Germinal center (tissue), 1 donor: ENCODE measurements at places on chromosomes 2 and 18.

DNA sequence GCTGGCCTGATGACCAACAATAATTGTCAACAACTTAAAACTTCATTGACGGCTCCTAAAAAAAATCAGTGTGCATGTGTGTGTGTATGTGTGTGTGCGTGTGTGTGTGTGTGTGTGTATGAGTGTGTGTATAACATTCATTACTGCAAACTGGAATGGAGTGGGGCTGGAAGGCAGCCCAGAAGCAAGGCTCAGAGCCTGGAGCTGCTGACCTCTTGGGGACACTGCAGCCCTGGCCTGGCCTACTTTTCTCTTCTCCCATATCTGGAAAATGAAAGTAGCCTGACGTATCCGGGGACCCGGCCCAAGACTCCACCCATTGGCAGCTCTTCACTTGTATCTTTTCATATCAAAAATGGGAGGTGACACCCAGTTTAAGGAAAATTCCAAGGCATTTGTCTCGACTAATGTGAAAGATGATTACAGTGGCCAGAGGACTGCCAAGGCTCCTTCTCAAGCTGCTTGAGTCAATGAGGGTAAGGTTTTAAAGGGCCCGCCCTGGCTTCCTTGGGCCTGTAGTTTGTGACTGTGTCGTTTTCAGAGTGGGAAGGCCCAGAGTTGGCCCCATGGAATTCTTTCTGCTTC is 72.4 kb upstream of the IL1R1 start:
- DNase-seq: no peak

DNA sequence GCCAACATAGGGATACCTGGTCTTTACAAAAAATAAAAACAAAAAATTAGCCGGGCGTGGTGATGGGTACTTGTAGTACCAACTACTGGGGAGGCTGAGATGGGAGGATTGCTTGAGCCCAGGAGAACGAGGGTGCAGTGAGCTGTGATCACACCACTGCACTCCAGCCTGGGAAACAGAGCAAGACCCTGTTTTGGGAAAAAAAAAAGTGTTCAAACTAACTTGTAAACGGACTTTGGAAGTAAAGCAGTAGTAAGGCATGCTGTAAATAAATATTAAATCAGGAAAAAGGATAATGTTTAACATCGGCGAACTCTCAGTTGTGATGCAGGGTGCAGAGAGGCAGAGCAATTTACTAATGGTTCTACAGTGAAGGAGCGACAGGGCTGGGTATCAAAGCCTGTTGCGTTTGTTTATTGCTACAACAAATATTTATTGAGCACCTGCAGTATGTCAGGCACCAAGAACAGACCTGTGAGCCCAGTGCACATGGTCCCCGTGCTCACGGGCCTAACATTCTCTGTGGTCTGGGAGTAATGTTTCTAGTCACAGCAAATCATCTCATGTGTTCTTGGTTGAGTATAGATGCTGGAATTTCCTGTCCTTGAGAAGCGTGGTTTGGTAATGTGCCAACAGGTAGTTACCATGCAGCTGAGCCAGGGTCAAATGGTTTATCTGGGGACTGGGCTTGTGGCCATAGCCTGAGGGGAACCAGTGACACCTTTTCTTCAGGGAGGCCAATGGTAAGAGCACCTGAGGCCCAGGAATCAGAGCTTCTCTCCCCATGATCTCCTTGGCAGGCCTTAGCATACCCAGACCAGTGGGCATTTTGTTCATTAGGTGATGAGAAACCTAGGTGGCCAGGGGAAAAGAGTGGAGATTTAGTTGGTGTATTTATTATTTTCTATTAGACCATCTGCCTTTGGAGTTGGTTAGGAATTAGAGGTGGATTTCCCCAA is 27.9 kb upstream of the GREB1 start:
- no peak for DNase-seq

- no peak for DNase-seq
These were observed 4.9 kb downstream of the TUBB6 start for GRCh38 chr18:12312976-12313375.

DNA sequence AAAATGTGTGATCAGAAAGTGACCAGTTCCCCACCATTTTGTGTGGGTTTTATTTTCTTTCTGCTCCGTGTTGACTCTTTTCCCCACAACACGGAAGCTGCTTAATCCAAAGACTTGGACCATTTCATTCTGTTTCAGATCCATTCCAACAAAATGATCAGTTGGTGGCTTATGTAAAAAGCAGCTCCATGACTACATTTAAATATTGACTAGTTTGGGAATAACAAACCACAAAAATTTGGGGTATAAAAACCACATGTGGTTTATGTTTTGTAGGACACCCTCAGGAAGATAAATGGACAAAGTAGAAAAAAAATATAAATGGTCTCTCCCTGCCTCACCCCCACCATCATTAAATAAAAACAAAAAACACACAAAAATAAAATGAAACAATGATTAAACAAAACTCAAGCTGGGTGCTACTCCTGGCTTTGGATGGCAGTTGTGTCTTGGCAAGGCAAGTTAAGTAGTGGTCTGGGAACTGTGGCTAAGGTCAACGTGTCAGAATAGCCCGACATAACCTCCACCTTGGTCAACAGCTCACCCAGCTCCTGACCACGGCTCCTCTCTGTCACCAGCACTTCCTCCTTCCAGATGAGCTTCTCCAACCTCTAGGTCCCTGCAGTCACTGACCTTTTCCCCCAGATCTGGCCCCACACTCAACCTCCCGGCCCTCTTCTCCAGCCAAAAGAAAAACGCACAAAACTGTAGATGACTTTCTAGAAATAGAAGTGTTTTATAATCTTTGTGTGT is 12.8 kb upstream of the WIPF1 start:
- DNase-seq: no peak

GRCh38 chr2:16243411-16243996 is 303.2 kb downstream of the MYCN start:
- DNase-seq: no peak

DNA sequence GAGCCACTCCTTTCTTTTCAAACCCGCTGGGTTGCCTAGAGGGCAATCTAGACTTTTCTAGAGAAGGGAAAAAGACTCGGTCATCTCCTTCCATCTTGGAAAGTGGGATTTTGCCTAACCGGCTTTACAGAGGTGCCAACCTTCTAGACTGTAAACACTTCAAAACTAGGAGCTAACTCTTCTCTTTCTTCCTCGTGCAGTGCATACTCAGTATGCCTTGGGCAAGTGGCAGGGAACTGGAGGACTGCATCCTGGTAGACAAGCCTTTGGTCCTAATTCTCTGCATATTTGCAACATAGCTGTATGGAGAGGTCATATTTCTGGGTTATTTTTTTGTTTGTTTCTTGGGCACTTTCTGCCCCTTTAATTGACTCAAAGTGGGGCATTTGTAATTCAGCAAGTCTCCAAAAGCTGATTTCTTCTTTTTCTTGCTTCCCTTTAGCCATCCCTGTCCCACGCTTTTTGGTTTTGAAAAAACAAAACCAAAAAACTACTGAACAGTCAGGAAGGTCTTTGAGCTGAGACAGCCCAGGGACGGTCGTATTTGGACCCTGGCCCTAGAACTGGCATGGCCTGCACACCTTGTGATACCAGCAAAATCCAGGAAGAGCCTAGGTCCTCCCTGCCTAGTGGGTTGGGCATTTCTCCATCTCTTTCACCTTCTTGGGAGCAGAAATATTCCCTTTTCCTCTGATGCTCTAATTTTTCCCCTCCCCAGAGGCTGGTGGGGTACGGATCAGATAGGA is 5.8 kb upstream of the GATA6 start:
- no peak for DNase-seq

DNA sequence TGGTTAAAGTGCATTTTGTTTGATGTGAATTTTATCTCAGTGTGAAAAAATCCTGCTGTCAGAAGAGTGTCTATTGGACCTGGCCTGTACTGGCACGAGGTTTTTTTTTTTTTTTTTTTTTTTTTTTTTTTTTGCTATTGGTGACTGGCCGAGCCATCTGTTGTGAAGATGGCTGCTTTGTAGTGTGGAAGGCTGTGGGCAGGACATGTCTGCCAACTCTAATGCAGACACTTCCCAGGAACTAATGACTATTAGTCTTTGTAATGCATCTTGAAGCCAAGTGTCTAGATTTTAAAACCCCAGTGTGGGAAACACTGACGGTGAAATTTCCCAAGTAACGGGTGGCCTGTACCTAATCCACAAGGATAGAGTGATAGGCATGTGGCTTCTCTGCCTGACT is 34.3 kb downstream of the ZAP70 start:
- DNase-seq: no peak

DNA sequence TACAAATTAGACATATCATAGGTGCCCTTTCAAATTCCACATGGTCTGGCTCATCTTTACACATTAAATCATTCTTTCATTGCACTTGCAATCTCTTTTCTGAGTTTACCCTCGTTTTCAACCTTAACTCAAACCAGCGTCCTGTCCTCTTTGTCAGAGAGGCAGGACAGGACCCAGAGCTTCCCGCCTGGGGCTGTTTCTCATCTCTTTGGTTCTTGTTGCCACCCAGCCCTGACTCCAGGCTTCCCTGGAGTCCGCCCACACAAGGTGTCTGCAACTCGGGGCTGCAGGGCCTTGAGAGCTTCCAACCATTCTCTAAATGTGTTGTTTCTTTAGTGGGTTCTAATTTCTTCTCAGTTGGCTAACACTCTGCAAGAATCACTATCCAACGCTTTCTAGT is 24.4 kb downstream of the RBMS1 start:
- DNase-seq: no peak

GRCh38 chr2:48651158-48651790 is 33.6 kb downstream of the GTF2A1L start:
- no peak for DNase-seq

- DNase-seq: no peak
These were observed 54.0 kb upstream of the PPP1CB start for GRCh38 chr2:28697602-28698149.

DNA sequence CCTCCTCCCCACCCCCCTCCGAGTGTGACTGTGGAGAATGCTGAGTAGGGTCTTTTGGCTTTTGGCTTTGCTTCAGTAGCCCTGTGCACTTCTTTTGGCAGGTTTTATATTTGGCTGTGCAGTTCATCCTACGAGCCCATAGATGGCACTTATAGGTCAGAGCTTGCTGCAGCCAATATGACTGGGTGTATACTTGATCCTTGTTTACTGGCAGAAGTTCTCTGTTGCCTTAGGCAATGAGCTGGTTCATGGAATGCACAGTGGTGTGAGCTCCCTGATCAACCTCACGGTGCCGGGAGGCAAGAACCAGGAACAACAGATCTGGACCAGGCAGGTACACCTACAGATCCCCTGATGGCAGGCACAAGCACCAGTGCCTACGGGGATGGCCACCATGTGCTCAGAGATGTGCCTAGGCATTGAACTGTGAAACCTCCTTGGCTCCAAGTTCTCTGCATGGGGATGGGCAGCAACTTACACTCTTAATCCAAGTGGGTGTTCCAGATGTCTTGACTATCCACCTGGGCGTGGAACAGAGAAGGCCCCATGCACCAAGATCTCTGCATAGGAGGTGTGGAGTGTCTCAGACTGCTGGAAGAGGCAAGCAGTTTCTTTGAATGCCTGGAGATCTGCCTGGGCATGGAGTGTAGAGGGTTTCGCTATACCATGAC is 190.4 kb downstream of the KIAA1328 start:
- DNase-seq: no peak

DNA sequence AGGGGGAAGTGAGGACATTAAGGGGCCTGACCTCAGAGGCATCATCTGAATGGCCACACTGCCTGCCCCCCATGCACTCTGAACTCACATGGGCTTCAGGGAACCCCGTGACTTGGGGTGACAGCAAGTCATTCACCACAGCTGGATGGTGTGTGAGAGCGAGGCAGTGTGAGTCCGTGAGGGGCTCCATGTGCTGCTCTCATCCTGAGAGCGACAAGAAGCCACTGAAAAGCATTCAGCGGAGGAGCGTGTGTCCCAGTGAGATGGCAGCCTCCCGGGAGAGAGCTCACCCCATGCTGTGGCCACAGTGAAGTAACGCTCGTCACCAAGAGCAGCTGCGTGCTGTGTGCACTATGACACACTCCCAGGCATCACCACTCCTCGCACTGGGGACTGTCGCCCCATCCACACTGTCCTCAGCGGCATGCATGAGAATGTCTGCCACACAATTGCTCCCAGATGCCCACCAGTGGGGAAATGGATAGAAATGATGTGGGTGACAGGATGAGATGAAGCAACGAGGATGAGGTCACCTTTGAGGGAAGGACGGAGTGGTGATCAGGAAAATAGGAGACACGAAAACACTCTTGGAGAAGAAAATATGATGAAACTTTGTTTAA is 213.0 kb upstream of the RAB6C start:
- no peak for DNase-seq

GRCh38 chr2:43192744-43193651 is 33.4 kb downstream of the ZFP36L2 start:
- DNase-seq: no peak

- no peak for DNase-seq
These were observed 51.4 kb downstream of the SLC8A1 start for GRCh38 chr2:40400336-40400953.

- no peak for DNase-seq
These were observed 289.4 kb downstream of the KCNS3 start for GRCh38 chr2:18167871-18168270.

DNA sequence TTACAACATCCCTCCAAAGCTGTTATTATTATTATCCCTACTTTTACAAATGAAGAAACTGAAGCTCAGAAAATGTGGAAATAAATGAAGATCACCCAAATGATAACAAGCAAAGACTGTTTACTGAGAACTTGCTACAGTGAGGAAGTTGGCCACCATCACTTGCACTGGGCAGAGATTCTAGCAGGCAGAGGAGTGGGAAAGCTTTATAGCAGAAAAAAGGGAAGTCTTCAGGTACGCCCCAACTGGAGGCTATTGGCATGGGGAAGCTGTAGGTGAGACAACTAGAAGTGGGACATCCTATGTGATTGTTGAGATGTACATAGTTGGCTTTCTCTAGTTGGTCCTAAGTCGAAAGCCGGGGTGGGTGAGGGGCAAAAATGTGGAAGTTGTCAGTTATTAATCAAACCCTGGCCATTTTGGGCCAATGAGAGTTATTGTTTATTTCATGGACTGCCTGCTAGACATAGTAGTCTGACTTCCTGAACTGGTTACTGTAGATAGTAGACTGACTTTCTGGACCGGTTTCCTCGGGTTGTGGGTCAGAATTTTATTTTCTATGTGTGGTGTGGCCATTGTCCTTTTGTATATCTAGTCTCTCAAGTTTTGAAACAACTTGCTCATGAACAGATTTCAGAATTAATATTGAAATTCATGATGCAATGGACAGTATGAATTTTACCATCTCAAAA is 40.2 kb upstream of the STAT4 start:
- no peak for DNase-seq
